ENCODE measurements at places on chromosomes 5 and 9.

- no peak for DNase-seq
Measured at GRCh38 chr5:120072068-120072761, 391.9 kb upstream of the PRR16 start.

DNA sequence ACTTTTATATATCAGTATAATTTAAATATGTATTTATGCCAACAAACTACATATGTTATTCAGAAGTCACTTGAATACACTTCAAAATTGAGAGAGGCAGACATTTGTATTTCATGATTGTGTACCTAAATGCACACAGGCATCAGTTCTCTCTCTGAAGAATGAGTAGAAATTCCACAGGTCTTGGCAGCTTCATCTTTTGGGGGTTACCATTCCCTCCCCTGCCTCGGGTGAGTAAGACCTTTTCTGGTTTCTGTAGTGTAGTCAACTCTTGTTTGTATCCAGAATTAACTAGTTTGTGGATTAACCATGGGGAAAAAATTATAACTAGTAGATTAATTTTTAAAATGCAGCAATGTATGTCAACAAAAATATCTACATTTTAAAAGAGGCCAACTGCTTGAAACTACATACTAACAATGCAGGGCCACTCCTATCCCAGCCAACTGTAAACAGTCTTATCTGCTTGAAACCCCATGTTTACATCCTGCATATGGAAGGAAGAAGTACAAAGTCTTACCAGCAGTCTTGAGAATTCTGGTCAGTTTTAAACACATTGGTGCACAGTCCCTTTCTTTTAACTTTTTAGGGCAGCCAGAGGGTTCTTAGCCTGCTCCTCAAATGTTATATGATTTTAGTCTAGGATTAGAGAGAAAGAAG lies 339.6 kb upstream of the KIF2A start:
- no peak for DNase-seq

GRCh38 chr5:2251298-2251697 lies 368.6 kb upstream of the IRX4 start:
- DNase-seq: no peak

DNA sequence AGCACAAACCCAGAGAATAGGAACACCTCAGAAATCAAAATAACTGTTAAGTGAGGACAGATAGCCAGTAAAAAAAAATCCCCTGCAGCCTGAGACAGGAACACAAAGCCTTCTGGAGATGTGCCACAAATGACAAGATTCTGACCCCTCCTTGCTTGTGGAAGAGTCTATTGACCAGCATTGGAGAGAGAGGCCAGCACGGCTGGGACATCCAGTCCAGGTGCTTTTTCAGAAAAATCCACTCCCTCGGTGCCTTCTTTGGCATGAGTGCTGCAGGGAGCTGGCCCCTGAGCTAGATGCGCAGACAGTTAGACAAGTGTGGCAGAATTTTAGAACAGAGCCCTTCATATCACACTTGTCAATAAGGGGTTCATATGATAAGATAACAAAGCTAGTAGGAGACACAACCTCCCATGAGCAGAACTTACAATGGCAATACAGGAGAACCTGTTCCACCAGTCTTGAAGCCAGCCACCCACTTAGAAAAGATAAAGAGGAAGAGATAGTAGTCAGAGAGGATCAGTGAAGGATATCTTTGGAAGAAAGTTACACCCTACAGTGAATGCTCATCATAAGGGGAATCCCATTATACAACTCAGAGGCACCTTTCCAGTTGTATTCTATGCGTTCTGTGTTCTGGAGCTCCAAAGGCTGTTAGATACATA lies 298.4 kb downstream of the TLE1 start:
- DNase-seq: no peak

- DNase-seq: no peak
Measured at GRCh38 chr5:170426149-170426767, 37.1 kb upstream of the KCNMB1 start.

DNA sequence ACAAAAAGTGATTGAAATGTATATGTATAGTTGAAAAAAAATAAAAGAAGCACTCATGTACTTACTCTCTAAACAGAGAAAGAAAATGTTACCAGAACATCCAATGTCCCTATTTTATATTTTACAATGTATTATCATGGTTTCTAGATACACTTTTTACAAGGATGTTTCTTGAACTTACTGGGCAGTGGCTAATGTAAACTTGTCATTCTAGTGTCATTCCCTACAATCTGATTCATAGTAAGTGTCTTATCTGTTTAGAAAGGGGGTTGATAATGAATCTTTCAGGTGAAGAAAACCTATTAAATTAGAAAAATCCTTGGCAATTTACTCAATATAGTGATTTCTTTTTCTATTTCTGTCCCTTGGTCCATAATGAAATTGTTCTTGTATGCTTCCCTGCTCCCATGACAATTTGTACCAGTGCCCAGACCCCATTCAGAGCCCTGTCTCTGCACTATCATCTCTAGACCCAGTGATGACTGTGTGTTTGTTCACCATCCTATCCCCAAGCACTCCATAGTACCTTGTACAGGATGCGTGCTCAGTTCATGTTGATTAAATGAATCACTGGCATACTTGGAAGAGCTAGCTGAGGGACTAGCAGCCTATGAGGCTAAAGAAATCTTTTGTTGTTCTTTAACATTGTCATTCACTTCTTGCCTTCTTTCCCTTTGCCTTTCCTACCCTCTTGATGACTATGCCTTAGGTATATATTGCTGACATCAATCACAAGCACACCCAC lies 101.2 kb downstream of the HMHB1 start:
- no peak for DNase-seq

DNA sequence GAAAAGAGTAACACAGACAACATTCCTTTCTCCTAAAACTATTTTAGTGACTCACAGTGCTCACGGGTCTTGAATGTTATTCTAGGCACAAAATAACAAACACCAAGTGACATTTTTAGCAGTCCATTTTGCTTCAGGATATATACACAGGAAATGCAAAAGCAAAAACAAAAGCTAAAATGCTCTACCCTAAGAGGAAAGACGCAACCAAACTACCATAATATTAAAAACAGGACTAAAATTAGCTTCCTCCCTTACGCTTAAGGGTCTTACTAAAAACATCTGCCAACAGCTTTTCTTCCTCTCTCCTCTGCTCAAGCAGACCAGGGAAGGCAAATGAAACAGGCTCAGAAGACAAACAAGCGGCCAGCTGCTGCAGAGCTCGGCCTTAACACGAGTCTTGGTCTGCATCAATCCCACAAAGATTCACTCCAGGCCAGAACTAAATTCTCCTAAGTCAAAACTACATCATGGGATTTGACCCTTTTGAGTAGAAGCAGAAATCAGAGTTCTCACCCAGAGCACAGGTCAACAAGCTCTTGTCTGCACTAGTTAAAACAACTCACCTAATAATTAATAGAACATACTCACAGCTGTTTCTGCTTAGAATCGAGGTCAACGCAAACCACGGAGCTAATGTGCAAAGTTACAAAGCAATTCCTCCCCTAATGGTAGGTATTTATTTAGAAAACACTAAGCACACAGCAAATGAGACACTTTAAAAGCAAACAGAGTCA lies 62.3 kb downstream of the RAPGEF1 start:
- no peak for DNase-seq

GRCh38 chr5:133047404-133047803 lies 4.4 kb upstream of the HSPA4 start:
- DNase-seq: no peak

GRCh38 chr5:40937075-40937474 lies 27.8 kb downstream of the C7 start:
- DNase-seq: no peak

GRCh38 chr5:76689321-76690036 lies 26.4 kb upstream of the F2R start:
- DNase-seq: no peak

DNA sequence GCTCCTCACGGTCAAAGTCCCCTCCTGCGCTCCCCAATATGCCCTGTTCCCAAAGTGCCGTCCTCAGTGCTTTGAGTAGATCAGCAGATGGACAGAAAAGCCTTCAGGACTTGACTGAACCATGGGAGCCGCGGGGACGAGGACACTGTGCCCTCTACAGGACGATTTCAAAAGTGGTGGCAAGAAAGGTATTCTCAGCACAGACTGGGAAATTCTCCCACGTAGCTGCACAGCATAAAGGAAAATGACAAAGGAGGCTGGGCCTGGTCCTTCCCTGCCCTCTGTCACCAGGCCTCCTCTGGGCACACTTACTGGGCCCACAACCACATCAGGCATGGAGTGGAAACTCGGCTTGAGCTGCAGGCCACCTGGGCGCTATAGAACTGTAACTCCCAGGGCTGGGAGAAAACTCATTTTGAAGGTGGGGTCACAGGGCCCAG lies 16.7 kb upstream of the MTMR12 start:
- peak; percentile 35 for DNase-seq

- no peak for DNase-seq
Measured at GRCh38 chr5:952597-953271, 55.9 kb upstream of the NKD2 start.

DNA sequence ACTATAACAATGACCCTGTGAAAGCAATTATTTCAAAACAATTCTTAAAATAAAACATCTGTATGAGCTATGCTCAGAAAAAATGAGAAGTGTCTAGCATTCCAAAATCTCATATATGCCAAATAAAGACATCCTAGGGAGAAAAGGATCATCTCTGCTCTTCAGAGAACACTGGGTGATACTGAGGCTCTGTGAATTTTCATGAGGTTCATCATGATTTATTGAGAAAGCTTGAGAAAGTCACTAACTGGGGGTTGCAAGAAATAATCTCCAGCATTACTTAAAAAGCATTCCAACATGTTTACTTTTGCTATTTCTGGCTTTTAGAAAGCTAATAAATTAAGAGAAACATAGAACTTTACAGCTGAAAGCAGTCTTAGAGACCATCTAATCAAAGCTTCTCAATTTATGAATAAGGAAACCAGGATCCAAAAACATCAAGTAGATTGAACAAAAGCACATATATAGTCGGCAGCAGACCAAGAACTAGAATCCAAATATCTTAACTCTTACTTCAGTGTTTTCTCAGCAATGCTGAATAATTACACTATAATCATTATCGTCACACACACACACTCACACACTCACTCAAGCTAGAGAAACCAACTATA lies 372.8 kb downstream of the NR2F1-AS1 start:
- DNase-seq: no peak

DNA sequence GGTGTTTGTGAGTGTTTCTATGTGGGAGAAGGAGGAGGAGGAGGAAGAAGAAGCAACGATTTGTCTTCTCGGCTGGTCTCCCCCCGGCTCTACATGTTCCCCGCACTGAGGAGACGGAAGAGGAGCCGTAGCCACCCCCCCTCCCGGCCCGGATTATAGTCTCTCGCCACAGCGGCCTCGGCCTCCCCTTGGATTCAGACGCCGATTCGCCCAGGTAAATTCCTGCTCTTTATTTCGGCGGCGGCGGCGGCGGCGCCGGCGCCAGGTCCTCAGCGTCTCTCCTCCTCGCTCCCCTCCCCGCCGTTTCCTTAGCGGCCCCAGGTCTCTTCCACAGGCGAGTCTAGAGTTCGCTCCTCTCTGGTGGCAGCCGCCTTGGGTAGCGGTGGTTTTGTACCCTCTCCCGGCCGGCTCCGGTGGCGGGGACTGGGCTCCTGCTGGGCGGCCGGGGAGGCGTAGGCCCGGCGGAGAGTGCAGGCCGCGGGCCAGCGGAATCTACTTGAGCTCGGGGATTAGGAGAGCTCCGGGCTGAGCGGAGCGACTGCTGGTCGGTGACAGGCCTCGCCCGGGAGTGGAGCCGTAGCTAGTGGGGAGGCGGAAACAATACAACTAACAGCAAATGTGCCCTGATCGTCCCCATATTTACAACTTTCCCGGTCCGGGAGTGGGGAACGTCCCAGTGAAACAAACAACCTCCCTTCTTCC lies 547 bp downstream of the NIPBL start:
- peak; percentile 57 for DNase-seq

DNA sequence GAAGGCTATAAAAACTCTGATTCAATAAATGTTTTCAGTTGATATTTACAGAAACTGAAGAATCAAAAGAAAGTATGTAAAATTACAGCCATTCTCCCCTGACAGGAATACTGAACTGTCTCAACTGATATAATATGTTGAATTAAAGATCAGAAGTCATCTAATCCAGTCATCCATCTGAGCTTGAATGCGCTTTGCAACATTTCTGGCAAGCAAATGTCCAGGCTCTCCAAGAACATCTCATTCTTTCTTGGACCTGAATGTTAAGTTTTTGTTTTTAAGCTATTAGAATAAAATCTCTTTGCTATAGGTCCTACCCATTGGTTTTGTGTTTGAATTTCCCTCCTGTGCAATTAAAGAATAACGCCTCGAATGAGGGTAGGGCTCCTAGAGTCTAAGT lies 120.5 kb downstream of the MPDZ start:
- no peak for DNase-seq

DNA sequence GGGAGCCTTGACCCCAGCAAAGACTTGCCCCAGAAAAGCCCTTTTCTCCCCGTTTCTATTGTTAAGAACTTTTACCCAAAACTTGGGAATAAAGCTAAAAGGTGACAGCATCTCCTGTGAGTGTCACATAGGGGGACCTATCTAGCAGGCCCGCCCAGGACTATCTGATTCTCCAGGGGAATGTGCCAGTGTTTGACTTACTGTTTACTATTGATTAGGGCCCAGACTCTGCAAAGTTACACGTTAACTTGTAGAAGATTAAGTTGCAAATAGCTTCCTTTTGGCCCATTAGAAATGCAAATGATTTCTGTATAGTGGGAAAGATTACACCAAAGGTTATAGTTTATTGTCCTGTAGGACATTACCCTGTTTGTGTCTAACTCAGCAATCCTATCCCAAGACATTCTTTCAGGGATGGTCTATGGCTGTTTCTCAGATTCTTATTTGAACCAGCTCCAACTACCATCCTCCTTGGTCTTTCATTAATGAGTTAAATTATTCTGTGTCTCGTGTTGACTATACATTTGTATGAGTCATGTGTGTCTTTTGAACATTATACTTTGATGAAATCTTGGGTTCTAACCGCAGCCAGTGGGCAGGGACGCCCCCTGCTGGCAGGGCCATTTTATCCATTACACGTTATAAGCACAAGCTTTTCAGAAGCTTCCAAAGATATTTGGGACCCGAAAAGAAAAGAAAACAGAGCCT lies 60.7 kb downstream of the HRH2 start:
- peak; percentile 45 for DNase-seq

- no peak for DNase-seq
Measured at GRCh38 chr5:387491-388265, 55.3 kb upstream of the EXOC3 start.

GRCh38 chr5:112642885-112643284 lies 94.8 kb upstream of the APC start:
- DNase-seq: no peak

- DNase-seq: peak; percentile 51
Measured at GRCh38 chr5:176611435-176611834, 1.5 kb upstream of the GPRIN1 start.

DNA sequence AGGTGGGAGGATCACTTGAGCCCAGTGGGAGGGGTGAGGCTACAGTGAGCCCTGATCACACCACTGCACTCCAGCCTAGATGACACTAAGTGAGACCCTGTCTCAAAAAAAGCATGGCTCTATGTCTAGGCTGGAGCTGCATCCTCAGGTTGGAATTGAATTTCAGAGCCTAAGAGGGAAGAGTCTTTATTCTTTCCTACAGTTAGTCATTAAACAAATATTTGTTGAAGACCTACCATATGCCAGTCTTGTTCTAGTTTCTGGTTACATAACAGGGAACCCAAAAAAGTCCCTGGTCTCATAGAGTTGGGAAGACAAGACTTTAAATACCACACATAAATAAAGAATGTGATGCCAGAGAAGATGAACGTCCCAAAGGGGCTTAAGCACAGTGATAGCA lies 6.9 kb upstream of the GRPEL2 start:
- DNase-seq: no peak

Measured in activated T-helper 2 cell treated with anti-CD3 and anti-CD28 coated beads, Interferon-gamma antibody, Interleukin-2, Interleukin-4, amounts not matched to agents 10 μg/mL and 5 μg/mL and 100 μg/mL, durations not matched to agents 14 hours and 24 hours and 36 hours (primary cell).